ENCODE measurements at places on chromosomes 12 and 14.

- DNase-seq = no peak
These were observed 174.7 kb upstream of the DAAM1 start for GRCh38 chr14:59013672-59014298.

GRCh38 chr12:14884458-14884878, 1.2 kb downstream of the MGP start:
- peak; percentile 89 for DNase-seq

DNA sequence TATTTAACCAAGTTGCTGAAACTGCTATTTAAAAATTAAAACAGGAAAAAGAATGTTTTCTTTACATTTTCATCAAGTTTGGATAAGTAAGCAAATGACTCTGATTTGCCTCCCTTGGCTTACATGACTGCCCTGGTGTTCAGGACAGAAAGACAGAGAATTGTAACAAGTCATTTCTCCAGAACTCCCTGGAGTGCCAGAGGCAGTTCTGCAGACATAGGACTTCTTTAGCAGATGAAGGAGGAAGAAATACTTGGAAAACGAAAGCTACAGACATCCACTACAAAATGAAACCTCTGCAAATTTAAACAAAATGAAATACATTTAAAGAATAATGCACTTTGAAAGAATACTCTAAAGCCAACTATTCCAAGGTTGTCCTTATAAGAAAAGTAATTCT, 253.9 kb downstream of the LRFN5 start:
- DNase-seq = no peak

DNA sequence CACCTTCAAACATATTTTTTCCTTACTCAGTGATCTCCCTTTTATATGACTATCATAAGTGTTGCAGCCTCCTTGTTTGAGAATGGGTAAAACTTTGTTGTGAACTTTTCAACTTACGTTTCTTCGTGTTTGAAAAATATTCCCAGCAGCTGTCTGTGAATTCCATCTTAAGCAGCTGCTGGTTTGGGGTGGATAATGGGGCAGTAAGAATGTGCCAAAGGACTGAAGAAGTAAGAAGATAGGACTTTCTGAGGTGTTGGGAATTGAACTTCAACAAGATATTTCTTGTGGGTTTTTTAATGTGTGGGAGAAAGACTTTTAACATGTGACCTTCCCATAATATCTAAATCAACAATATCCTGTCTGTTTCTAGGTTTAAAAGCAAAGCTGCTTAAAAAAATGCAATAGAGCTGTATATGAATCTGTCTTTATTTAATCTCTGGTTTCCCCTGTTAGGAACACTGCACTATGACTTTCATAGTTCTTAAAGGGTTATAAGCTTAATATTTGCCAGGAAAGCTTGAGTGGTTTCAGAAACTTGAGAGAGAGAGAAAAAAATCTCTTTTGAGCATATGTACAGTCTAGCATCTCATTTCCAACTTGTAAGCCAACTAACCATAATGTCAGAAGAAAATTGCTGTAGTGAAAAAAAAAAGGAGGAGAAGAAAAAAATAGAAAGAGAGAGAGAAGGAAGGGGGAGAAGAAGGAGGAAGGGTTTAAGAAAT, 1659.2 kb upstream of the FLRT2 start:
- no peak for DNase-seq

GRCh38 chr14:96568621-96569020, 66.4 kb downstream of the PAPOLA start:
- DNase-seq = no peak

DNA sequence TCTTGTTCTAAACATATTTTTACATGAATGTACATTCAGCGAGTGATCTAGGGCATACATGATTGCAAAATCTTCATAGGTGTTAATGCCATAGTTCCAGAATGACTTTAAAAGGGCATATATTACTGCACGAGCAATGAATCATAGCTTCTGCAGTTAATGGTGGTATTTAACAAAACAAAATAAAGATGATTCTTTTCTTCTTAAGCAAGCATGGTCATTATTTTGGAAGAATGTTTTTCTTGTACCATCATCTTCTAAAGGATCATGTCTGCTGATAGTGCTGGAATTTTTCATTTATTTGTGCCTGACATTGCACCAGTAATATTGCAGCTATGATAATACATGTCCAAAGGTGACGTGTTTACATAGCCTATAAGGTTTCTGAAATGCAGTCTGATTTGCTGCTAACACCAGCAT, 388.6 kb downstream of the CCDC91 start:
- no peak for DNase-seq

DNA sequence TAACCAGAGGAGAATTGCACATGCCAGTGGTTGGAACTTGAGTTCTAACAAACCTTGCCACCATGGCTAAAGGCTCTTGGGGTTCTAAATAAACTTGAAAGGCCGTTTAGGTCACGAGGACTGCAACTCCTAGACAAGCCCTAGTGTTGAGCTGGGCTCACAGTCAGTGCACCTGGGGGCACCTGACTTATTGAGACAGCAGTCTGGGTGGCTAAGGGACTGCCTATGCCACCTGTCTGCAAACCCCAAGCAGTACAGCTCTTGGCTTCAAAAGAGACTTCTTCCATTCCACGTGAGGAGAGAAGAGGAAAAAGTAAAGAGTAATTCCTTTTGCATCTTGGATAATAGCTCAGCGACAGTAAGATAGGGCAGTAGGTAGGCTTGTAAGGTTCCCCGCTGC, 765.6 kb upstream of the FOXG1 start:
- no peak for DNase-seq

GRCh38 chr12:46555406-46555852, 182.9 kb upstream of the SLC38A2 start:
- DNase-seq = no peak

- DNase-seq = no peak
These were observed 182.0 kb downstream of the DICER1 start for GRCh38 chr14:94975366-94975765.

DNA sequence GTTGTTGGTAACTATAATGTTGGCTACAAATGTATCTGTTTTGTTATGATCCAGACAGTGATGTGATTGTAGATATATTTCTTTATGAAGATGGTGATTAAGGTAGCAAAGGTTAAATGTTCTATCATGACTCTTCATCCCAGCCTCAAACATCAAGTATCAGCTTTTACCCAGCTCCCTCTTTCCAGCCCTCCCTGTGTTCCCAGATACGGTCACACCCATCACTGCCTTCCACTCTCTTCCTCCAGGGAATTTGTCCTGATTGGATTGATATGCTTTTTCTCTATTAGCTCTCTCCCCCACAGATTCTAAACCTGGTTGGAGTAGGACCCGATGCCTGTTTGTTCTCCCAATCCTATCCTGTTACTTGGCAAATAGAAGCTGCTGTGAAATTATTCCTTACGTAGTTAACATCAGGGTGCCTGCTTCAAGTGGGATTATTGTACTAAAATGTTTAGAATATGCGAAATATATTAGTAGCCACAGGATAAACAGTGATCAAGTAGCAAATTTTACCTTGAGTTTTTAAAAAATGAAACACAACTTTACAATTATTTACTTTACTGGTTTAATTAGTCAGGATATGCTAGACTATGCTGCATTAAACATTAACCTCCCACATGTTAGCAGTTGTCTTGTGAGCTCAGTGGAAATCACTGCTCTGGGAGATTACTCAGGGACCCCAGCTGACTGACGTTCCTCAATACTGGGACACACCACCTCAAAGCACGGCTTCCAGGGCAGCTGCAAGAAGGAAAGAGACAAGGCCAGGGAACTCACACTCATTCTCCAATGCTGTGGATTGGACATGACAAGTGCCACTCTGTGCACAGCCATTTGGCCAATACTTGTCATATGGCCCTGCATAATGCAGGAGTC, 165.3 kb downstream of the ALX1 start:
- DNase-seq = no peak

DNA sequence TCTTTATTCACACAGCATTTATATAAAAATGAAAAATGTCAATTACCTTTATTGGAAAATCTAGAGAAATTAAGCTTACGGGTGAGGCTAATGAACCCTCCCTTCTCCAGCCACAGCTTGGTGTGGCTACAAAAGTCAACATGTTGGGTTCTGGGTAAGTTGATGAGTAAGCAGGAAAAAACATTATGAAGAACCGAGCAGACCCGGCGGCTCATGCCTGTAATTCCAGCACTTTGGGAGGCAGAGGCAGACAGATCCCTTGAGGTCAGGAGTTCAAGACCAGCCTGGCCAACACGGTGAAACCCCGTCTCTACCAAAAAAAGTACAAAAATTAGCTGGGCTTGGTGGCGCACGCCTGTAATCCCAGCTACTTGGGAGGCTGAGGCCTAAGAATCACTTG, 10.9 kb downstream of the NAA25 start:
- no peak for DNase-seq

- no peak for DNase-seq
These were observed 33.1 kb downstream of the MAPK1IP1L start for GRCh38 chr14:55084401-55085059.

DNA sequence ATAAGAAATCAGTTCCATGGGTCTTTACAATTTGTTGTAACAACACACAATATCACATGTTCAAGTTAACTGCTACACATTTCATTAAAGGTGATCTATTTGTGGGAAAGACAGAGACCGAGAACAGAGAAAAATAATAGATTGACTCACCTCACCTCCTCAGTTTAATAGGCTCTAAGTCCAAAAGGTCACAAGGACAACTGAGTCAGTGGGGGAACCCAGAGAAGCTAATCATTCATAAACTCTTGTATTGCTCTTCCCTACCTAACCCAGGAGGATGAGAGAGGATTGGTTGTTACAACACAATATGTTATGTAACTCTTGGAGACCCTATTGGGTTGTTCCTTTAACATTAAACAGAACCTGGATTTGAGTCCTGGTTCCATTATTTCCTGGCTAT, 72.2 kb upstream of the CRY1 start:
- no peak for DNase-seq

- no peak for DNase-seq
These were observed 9.5 kb upstream of the BDKRB1 start for GRCh38 chr14:96246539-96246847.

DNA sequence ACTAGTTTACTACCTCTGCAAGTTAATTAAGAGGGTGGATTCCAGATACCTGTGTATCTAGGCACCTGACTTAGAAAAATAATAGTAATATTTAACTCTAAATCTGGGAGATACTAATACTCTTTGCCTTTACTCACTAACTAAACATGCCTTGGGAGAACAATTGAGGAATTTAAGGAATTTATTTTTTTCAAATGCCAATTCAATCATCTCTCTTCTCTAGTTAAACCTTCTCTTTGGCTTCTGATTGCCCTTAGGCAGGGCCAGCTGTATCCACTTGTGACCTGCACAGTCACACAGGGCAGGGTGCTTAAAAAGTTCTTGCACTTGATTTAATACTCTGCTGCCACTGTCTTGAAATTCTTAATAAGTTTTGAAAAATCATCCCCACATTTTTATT, 142.4 kb downstream of the PLCZ1 start:
- no peak for DNase-seq

DNA sequence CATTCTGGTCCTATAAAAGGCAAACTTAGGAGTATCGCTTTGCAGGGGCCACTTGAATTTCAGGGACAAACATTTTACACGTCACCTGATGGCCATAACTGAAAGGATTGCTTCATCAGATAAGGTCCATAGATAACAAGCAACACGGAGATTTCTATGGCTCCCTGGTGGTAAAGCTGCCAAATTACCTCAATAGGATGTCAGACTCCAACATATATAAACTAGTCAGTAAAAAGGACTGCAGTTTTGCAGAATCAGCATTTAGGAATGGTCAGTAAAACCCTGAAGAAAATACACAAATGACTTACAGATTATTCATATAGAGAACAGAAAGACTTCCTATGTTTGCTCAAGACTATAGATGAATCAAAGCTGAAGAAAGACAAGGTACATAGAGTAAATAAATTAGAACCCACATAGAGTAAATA, 66.1 kb upstream of the GRIP1 start:
- DNase-seq = no peak

DNA sequence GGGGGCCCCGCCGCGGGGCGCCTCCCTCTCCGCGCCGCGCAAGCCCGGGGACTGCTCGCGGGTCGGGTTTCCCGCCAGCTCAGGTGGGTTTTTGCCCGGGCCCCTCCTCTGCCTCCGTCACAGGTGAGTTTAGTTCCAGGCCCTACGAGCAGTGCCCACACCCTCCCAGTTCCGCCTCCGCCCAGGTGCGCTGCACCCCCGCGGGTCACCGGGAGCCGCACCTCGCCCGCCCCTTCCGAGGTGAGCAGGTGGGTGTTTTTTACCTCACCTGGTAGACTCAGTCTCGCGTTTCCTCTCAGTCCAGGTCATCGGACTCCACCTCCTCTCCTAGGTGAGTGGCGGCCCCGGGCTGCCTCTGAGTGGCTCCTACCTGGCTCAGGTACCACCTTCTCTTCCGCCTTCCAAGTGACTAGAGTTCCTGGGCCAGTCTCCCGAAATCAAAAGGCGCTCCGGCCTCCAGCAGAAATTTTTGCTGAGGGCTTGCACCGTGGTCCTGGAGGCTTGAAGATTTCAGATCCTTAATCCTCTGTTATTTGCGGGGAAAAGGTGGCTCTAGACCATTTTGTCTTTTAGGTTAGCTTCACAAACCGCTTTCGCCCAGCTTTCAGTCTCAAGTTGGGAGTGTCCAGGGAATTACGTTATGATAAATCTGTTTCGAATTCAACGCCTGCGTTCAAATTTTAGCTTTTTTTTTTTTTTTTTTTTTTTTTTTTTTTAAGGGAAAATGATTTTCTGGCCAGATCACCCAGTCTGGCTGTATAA, at the start of gene TMEM30B:
TMEM30B (minus strand) TSS at position 153 of the 762 bp plus-strand sequence. CDS start 191 bp downstream, outside the sequence.
- DNase-seq = no peak

DNA sequence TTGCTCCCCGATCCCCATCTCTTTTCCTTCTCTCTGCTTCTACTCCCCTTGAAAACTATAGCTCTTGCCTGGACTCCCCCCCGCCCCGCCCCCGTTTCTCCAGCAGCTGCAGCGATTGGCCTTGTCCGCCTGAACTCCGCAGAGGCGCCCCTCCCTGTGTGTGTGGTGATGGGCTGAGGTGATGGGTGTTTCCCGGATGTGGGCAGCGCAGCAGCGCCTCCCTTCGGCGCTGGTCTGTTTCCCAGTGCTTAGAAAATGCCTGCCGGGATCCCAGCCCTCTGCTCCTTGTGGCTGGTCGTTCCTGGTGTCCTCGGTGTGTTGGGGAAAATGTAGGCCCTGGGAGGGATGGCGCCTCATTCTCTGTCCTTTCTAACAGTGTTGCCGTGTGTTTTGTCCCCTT, 43.3 kb downstream of the GALNT8 start:
- DNase-seq = no peak

DNA sequence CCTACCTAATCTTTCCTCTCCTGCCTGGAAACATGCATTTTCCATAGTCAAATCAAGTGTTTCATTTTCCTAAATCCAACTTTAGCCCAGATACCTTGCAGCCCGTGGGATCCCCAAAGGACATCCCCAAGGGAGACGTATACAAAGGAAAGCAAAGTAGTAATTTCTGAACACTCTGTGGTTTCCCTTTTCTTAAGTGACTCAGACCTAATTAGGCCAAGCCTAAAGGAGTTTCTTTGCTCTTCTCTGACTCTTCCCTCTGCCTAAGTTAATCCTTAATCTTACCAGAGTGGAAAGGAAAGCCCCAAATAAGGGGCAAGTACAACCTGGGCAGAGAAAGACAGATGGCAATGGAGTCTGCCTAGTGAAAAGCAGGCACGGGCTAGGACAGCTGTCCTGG, 250.3 kb downstream of the SPTSSA start:
- DNase-seq = no peak

DNA sequence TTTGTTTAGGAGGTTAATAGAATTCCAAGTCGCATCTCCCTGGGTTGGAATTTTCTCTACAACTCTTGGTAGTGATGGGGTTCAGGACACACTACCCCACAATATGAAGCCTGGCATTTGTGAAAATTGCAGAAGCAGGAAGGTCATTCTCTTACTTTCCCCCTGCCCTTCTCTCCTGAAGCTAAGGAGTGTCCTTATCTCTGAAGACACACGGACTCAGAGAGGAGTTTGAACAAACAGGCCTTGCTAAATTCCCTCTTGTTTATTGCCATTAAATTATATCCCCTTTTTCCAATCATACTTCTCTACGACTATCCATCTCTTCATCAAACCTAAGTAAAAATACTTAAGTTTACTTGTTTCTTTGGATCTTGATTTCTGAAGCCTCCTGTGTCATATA, 443.0 kb downstream of the RAD51B start:
- DNase-seq = no peak

All from heart left ventricle (tissue), 16 donors.